ENCODE measurements at places on chromosomes 6 and 20.

- DNase-seq: no peak
These were observed 2.3 kb upstream of the TOMM34 start for GRCh38 chr20:44962483-44962882.

DNA sequence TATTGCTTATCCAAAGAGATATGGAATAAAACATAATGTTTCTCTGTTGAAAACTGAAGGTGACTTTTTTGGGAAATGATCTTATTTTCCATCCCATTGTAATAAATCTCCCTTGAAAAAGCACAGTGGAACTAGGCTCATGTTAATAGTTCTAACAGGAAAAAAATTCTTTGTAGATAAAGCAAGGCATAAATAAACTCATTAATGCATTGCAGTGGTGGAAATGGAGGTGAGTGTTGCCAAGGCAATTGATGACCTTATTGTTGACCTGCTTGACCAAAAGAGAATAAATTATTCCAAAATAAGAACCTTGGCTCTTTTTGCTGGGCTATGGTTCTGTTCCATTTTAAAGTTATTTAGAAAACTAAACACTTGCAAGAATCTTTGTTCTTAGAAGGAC is 55.2 kb downstream of the TRMT11 start:
- DNase-seq: peak; percentile 21

- peak; percentile 35 for DNase-seq
These were observed 143.2 kb upstream of the EPHA7 start for GRCh38 chr6:93562582-93562981.

- DNase-seq: no peak
These were observed 78.4 kb upstream of the CCN6 start for GRCh38 chr6:111975466-111975865.

DNA sequence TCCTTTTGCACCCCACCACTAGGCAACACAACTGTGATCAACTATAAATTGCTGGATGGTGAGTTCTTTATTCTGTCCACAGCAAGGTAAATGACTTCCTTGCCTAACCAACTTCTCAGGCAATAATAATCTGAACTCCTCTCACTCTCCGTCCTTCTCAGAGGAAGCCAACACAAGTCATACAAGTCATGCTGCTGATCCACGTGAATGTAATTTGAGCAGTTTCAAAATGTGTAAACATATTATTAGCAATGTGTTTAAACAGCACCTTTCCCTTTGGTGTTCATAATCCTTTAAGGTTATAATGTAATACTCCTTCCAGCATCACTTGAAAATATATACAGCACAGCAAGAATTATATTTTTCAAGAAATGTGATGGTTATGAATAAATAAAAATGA is 127.9 kb downstream of the QRSL1 start:
- DNase-seq: no peak

DNA sequence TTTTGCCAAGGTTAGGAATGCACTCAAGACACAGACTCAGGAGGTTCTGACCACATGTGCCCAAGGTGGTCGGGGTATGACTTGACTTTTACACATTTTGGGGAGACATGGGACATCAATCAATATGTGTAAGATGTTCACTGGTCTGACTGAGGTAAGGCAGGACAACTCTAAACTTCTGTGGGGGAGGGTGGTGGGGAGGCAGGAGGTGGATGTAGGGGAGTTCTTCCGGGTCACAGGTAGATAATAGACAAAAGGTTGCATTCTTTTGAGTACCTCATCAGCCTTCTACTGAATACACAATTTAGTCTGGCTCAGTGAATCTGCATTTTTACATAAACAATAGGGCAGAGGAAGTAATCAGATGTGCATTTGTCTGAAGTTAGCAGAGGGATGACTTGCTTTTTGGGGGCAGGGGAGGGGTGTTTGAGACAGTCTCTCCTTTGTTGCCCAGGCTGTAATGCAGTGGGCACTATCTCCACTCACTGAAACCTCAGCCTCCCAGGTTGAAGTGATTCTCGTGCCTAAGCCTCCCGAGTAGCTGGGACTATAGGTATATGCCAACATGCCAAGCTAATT is 10.9 kb downstream of the ECHDC1 start:
- DNase-seq: no peak

DNA sequence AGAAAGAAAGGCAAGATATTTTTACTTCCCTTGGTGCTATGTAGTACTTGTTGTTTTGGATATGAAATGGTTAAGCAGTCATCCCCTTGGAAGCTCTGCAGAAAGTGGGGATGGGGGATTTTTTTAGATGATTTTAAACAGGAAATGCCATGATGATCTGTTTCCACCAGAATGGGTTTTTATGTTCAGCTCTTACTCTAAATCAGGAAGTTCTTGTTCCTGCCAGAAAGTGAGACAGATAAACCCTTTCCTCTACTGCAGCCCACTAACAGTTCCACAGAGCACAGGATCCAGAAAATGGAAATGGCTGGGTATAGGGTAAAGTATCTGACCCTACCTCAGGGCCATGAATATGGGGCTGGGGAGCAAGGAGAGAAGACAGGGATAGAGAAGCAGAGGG is 32.1 kb upstream of the PPP1R3G start:
- DNase-seq: peak; percentile 20

- no peak for DNase-seq
These were observed 845 bp upstream of the MARCKS start for GRCh38 chr6:113856375-113856624.

GRCh38 chr6:167705211-167705750 is 121.4 kb upstream of the AFDN start:
- DNase-seq: no peak

DNA sequence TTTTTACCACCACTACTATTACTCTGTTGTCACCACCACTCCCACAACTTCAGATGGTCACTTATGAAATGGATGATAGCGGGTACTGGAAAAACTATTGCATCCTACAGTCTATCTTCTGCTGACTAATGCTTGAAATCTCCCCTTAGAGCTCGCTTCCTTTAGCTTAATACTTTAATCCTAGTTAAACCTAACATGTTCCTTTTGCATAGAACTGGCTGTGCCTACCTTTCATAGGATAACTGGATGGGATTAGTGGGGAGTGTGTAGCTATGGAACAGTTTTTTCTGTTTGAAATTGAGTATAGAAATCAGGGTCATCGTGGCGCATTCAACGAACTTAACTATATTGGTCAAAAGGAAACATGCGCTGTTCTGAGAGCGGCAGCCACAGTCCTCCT is 294.7 kb downstream of the FARS2 start:
- no peak for DNase-seq

GRCh38 chr20:23118766-23119165 is 32.6 kb upstream of the CD93 start:
- no peak for DNase-seq

DNA sequence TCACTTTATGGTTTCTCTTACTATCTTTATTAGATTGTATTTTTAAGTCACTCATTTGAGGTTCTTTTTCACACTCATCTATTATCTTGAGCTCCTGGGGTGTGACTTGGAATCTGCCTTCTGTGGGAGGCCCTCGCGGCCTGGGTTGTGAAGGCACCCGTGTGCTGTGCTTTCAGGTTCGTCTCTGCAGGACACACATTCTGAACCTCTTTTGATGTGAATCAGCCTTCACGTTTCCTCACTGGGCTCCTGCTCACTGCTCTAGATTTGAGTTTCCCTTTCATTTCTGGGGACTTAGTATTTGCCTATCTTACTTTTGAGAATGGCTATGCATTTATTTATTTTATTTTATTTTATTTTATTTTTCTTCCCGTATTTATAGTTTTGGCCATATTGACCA is 97.8 kb downstream of the PACRG start:
- no peak for DNase-seq

DNA sequence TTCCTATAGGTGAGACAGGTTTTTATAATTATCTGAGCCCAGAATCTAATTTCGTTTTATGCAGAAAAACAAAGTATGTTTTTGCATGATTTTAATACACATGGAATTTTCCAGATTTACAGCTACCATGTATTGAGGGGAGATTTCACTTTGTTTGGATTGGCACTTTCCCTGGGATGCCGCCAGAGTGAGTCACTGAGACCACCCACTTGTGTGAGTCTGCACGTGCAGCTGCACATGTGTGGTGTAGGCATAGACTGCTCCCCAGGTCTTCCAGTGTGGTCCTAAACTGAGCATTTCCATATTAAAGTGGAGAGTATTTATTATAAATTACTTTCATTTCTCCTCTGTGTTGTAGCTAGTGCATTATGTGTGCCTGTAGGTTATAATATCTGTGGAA is 186.8 kb downstream of the UBE3D start:
- peak; percentile 67 for DNase-seq

DNA sequence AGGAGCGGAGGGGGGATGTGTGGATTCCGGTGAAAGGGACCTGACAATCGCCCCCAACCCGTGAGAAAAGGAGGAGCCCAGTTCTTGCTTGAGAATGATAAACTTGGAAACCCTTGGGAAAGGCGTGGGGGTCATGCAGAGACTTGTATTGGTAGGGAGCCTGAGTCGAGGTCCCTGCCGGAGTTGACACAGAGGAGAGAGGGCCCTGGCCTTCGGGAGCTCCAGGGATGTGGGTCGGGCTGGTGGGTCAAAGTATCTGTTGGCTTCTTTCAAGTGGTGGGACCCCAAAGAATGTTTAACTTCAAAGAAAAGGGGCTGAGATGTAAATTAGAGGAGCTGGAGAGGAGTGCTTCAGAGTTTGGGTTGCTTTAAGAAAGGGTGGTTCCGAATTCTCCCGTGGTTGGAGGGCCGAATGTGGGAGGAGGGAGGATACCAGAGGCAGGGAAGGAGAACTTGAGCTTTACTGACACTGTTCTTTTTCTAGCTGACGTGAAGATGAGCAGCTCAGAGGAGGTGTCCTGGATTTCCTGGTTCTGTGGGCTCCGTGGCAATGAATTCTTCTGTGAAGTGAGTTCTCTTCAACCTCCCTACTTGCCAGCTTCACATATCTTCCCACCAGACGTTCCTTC is 571 bp downstream of the CSNK2B start:
- no peak for DNase-seq

- DNase-seq: no peak
These were observed 1.1 kb downstream of the PCSK2 start for GRCh38 chr20:17227669-17228623.

GRCh38 chr6:110404607-110405006 is 10.8 kb downstream of the DDO start:
- DNase-seq: no peak

DNA sequence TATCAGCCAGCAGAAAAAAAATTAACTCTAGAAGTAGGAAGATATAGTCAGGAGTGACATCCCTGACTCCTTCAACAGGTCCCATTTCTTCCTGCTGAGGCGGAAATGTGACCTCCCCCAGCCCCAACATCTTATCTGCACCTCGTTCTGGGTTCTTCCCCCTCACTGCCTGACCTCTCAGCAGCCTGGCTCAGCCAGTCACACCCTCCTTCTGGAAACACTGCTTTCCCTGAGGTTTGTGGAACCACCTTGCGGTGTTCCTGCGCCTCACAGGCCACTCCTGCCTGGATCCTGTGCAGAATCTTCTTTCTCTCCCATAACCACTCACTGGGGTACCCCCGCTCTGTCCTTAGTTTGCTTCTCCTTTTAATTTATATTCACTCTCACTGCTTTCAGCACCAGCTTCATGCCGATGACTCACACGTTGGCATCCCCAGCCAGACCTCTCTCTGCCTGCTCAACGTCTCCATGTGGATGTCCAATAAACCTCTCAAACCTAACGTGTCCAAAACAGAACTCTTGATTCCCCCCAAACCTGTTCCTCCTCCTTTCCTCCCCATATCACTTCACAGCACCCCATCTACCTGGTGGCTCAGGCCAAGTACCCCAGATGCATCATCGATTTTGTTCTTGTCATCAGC is 222.8 kb upstream of the PLN start:
- peak; percentile 33 for DNase-seq

- DNase-seq: no peak
These were observed 25.7 kb upstream of the OGFRL1 start for GRCh38 chr6:71262914-71263313.

DNA sequence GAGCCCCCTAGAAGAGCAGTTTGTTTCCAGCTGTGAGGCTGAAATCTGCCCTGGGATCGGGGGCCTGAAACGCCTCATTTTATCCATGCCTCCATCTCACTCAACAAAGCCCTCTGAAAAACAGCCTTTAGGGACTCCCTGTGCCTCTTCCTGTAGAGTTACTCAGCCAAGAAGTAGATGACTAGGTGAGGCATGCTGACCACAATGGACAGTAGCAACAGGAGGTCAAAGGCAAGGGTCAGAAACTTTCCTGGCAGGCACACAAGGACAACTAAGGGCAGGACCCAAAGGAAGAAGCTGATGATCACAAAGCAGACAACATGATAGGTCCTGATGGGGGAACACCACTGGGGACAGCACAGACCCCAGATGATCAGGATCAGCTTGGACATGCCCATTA is 12.8 kb downstream of the MAS1L start:
- no peak for DNase-seq

DNA sequence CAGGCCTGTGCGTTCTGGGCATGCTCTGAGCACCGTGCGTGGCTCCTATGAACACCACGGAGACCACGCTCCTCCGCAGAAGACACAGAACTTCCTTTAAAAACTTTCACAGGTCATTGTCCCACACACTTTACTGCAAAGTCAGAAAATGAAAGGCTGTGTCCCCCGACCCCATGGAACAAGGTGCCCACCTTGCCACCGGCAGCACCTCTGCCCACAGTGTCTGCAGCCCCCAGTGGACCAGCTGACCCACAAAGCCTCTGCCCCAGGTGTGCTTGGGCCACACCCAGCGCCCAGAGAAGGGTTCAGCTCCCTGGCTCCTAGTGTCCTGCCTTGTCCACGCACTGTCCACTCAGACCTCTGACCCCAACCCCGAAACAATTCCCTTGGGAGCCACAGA is 8.7 kb downstream of the TAF4 start:
- DNase-seq: no peak

DNA sequence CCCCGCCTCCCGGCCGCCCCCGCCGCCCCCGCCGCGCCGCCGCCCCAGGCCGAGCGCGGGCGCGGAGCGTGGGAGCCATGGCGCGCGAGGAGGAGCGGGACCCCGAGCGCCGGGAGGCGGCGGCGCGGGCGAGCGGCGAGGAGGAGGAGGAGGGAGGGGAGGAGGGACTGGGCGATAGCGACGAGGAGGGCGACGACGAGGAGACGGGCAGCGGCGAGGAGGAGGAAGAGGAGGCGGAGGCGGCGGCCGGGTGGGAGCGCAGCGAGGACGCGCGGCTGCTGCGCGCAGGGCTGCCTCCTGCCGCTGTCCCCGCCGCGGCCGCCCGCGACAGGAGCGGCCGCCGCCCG is at the start of gene SLC24A3:
SLC24A3 (plus strand) TSS at position 174 of the 347 bp plus-strand sequence.
- DNase-seq: no peak

- no peak for DNase-seq
These were observed 68.6 kb downstream of the PKIB start for GRCh38 chr6:122678841-122679240.

Data from astrocyte of the spinal cord (primary cell).